ENCODE measurements at places on chromosomes 16 and 17. TPM values are rescaled to one million over a fixed set of nuclear protein-coding genes. Genes with fewer than 3 reads are reported as not detected.

- DNase-seq, result no peak
Observed at GRCh38 chr17:12982224-12982623, 35.6 kb downstream of the ELAC2 start.

- peak; percentile 73 for DNase-seq
Observed at GRCh38 chr16:67847064-67847861, at the start of gene CENPT. CENPT (minus strand) TSS chr16:67847693; CDS start chr16:67833859, 13,834 bp downstream.

- no peak for DNase-seq
Observed at GRCh38 chr17:72115781-72116525, 4.9 kb upstream of the SOX9 start.

DNA sequence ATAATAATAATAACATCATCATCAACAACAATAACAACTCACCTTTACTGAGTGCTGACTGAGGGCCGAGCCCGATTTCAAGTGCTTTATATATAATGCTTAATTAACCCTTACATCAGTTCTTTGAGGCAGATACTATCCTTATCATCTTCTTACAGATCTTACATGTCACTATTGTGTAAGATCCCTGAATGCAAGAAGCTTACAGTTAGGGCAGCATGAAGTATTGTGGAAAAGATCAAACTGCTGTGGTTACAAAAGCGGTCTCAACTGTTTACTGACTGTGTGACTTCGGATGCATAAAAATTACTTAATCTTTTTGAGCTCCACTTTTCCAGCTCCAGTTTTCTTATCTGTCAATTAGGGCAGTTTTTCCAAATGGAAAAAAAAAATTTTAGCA lies 3.3 kb downstream of the VAT1 start:
- DNase-seq, result no peak

DNA sequence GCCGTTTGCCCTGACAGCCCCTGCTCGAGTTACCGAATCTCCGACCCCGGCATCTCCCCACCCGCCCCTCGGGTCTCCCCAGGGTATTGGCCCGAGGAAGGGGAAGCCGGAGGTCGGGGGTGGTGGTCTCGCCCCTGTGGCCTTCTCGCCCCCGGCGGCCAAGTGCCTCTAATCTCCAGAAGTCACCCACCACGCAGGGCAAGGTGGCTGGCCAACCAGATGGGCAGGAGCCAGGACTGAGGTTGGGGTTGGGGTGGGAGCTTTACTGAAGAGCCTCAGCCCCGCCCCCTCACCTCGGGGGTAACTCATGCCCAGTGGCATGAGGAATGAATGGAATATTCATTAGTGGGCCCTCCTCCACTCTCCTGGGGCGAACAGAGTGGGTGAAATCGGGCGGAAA lies 637 bp downstream of the DHRS11 start:
- DNase-seq, result no peak

DNA sequence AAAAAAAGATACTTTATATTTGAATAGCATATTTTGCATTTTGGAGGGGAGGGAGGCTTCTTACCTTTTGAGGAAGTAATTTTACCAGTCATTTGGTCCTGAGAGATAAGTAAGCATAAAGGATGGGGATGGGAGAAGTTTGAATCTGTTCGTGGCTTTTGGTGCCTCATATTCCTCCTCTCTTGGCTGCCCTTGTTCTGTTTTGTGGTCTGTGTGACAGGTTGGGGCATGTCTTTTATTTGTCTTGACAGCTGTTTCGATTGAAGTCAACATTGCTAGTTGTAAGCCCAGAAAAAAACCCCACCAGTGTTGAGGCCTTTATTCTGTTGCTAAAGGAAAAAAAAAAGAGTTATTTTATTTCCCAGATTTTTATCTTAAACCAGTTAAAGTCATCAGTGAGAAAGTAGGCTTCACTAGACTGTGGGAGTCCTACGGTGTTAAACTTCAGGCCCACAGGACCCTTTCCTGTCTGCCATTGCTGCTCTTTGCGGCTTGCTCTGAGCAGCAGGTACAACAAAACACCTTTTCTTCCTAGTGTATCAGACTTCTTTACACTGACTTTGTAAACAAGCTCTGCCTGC lies 11.4 kb downstream of the SLC7A6 start:
- no peak for DNase-seq

GRCh38 chr16:82655072-82655714 lies 28.4 kb downstream of the CDH13 start:
- no peak for DNase-seq

DNA sequence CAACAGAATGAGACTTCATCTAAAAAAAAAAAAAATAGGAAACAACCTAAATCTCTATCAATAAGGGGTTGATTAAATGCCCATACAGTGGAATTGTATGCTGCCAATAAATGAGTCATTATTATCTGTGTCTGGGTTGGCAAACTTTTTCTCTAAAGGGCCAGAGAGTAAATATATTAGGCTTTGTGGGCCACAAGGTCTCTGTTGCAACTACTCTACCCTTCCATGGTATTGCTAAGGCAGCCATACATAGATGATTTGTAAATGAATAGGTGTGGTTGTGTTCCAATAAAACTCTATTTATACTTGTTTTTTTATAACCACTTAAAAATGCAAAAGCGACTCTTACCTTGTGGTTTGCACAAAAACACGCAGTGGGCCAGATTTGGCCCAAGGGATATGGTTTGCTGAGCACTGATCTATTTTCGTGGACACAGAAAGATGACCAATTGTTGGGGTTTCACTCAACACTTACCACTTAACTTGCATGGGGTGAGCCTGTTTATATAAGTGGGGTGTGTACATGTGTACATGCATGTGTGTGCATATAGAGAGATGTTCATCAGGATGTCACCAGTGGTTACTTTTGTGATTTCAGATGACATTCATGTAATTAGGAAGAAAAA lies 12.4 kb upstream of the IL4R start:
- no peak for DNase-seq

- DNase-seq, result no peak
Observed at GRCh38 chr16:4391631-4392381, 20.2 kb downstream of the VASN start.

GRCh38 chr17:82049106-82049505 lies 2.5 kb downstream of the RFNG start:
- no peak for DNase-seq

DNA sequence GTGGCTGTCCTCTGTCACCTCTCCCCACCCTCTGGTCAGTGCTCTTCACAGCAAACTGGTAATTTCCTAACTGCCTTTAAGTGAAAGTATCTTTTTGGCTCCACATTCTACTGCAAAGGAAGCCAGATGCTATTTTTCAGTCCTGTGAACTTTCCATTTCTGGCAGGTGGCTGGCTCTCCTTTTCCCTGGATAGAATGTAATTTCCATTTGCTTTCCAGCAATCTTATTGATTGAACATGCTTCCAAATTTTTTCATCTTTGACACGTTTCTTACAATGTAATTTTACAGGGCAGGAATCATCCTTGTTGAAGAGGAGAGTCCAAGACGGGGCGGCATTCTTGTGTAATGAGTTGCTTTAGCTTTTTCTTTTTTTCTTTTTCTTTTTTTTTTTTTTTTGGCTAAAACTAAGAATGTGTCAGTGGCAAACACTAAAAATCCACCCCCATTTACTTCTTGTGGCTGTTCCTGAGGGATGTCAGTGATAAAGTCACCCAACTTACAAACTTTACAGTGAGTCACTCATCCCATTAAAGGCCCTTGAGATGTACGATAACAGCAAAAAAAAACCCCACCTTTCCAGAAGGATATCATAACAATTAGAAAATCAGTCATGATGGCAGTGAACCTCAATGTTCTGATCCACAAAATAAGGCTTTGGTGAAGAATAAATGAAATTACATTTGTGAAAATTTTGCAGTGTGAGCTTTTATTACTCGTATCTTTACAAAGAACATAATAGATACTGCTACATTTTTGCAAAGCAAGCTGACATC lies 29.4 kb upstream of the PRKCA start:
- DNase-seq, result no peak

- DNase-seq, result no peak
Observed at GRCh38 chr17:35740997-35741931, 9.8 kb downstream of the RASL10B start.

DNA sequence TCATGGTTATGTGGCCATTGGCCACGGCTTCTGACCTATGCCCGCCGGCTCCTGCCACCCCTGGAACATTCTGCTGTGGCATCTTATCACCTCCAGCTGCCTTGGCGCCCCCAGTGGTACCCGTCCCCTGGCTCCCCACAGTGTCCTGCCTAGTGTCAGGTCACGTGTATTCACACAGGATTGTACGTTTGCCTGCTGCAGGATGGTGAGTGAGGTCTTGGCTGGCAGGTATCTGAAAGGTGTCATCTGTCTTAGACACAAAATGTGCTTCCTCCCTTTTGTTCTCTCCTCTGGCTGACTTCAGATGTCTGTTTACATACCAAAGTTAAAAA lies 24.9 kb downstream of the DBNDD1 start:
- no peak for DNase-seq

DNA sequence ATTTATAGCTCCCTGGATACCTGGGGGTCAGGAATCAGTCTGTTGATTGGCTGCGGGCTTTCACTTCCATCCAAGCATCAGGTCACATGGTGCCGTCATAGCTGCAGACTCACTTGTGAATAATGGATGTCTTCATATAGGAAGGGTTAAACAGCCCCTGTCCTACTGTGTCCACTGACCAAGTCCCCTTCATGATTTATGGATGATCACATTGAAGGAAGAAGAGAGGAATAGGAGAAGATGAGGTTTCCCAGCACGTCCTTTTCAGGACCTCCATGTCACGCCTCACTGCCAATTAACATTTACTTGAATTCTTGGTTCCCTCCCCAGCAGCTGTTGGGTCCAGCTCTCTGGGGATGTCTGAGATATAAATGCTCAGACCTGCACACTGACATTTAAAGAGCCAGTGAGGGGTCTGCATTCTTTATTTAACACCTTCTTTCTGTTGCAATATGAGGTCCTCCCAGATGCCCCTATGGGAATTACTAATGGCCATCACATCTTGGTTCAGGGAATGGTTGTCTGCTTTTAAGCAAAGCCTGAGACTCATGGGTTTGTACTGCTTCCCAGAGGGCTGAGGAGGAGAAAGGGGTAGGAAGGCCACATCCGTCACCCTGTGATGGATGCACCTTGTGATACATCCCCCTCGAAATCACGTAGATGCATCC lies 230.6 kb upstream of the HSBP1 start:
- no peak for DNase-seq

DNA sequence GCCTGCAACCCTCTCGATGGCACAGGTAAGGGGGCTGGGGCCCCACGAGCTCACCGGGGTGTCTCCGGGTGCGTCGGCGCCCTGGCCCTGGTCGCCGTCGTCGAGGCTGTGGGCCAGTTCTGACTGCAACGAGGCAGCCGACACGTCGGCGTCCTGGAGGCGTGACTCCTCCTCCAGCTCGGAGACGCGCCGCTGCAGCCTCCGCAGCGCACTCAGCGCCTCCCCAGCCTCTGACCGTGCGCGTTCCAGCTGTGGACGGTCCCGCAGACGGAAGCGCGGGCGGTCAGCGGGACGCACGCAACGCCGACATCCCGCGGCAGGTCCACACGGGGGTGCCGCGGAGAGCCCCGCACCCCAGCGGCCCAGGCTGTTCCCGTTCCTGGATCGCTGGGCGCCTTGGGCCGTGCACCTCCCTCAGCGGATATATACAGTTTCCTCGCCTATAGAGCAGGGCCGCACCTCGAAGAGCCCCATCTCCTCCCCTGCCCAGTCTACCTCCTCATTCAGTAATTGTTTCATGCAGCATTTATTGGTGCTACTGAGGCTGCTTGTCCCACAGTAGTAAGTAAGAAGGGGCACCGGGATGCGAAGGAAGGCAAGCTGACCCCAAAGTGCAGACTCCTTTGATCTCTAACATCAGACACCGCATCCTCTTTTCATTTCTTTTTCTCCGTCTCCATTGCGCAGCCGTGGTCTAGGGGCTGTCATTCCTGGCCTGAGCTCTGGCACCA lies 5.8 kb downstream of the THOC6 start:
- no peak for DNase-seq

- DNase-seq, result no peak
Observed at GRCh38 chr16:79716645-79717332, 116.3 kb upstream of the MAF start.

DNA sequence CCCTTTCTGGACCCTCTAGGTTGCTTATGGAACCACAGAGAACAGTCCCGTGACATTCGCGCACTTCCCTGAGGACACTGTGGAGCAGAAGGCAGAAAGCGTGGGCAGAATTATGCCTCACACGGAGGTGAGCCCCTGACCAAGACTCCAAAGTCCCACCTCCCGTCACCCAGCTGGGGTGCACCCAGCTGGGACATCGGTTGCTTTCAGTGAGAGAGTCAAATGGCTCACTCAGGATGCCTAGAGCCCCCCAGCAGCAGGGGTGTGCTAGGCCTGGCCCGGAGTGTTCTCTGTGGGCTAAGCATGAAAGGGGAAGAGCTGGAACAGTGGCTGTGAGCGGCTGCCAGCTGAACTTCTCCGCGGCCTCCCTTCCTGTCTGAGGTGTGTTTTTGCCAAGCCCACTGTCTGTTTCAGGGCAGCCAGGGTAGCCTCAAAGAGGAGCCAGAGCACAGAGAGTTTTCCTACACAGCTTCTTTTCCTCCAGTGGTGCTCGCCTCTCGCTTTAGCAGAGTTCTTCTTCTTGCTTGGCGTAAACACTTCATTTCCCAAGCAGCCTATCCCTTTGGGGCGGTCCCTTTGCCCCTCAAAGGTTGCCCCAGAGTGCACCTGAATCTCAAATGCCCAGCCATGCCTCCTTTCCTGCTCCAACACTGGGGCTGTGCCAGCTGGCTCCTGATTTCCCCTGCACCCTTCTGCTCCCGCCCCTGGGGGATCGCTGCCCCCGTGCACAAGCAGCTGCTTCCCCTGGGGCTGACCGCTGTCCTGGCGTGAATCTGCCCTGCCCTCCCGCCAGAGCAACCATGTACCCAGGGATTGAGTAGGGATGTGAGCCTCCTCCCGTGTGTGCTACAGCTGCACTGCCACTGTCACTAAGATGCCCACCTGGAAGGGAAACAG lies 2.6 kb upstream of the CHAD start:
- peak; percentile 56 for DNase-seq

GRCh38 chr16:47196457-47196856 lies 52.7 kb upstream of the NETO2 start:
- no peak for DNase-seq

DNA sequence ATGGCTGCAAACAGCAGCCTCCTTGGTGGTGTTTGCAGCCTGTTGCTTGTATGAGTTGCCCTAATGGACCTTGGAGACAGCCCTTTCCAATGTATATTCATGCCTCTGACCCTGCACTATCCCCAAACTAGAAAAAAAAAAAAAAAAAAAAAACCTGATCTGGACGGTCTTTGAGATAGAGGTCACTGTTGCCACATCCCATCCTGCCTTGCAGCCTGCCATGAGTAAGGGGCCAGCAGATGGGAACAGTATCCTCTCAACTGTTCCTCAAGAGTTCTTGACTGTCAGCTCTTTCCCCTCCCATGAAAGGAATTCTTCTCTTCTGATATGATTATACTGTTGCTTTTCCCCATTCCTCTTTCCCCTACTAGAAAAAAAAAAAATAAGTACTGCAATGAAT lies 152.4 kb downstream of the SSH2 start:
- no peak for DNase-seq

Gene INCA1
- 0.39 TPM for total RNA-seq

Gene NOG
- total RNA-seq, result 1.1 TPM

Gene P2RX1
- total RNA-seq, result not detected

Gene RHBDL3
- 0.13 TPM for total RNA-seq

Gene CTRB1
- total RNA-seq, result not detected

Gene MYO15A
- 0.26 TPM for total RNA-seq

Gene CDRT15
- total RNA-seq, result not detected

Gene FLOT2
- total RNA-seq, result 89.9 TPM

Gene CCL4L2
- not detected for total RNA-seq

Data from dermis microvascular lymphatic vessel endothelial cell (primary cell).